Adipocyte (in vitro differentiated cells): ENCODE measurements at places on chromosomes 6 and 20.
A peak's percentile ranks its signal among the peaks of the same experiment; 100 is the strongest.

DNA sequence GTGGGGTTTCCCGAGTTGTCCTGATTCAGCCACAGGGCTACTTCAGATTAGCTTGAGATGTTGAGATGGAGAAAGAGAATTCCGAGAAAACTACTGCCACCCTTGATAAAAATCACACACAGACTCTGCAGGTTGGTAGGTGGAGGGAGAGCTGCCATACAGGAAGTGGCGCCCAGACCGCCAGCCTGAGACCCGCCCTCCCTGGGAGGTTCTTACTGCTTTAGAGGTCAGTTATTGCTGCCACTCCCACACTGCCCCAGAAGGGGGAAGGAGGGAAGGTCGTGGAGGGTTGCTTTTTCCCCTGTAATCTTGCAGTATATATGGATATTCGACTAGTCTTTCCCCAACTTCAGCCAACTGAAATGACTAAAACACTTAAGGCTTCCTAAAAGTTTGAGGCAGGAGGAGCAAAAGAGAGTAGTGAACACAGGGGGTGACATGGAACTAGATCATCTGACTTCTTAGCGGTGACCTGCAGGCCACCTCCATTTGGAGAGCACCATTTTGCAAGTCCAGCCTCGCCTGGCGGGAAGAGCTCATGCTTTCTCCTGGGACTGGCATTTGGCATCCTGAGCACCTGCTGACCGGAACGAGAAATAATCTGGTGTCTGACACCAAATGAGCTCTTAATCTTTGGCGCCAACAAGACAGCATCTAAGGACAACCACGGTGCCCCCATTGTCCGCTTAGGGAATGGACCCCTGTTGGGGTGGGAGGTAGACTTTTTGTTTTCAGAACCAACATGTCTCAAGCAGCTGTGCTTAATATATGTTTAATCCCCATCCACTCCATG, 35.7 kb upstream of the SLC22A1 start:
- DNase-seq, result no peak

- DNase-seq, result no peak
These were observed 81.5 kb downstream of the RREB1 start for GRCh38 chr6:7189101-7189758.

DNA sequence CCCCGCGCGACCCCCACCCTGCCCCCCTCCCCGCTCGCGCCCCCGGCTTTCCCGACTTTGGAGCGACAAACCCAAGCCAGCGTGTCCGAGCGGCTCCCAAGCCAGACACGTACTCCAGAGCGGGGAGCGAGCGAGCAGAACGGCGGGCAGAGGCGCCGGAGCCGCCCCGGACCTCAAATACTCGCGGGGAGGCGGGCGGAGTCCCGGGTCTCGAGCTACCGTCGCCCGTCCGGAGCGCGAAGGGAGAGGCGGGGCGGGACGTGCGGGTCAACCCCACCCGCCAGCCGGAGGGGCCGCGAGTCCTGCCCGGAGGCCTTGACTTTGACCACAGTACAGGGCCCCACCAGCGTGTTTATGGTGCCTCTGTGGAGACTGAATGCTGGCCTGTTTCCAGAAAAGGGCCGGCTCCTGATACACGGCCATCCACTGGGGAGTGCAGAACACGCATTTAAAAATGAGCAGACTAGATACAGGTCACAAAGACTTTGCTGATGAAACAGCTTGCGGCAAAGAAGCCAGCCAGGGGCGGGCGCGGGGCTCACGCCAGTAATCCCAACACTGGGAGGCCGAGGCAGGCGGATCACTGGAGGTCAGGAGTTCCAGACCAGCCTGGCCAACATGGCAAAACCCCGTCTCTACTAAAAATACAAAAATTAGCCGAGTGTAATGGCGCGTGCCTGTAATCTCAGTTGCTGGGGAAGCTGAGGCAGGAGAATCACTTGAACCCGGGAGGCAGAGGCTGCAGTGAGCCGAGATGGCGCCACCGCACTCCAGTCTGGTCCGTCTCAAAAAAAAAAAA, at the start of gene SERPINB6:
Gene SERPINB6, minus strand, starts transcription at position 148 of the 799 bp plus-strand sequence. CDS start 12,235 bp downstream, outside the sequence.
- peak; percentile 87 for DNase-seq

DNA sequence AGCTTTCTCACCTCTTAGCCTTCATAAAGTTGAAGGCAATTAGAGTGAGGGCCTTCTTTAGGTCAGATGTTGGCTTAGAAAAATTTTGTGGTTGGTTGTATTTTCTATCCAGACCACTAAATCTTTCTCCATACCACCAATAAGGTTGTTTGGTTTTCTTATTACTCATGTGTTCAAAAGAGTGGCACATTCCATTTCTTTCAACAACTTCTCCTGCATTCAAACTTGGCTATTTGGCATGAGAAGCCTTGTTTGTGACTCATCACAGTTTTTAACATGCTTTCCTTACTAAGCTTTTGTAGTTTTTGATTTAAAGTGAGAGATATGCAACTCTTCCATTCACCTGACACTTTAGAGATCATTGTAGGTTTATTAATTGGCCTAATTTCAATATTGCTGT, 949.6 kb downstream of the TBC1D32 start:
- DNase-seq, result no peak

DNA sequence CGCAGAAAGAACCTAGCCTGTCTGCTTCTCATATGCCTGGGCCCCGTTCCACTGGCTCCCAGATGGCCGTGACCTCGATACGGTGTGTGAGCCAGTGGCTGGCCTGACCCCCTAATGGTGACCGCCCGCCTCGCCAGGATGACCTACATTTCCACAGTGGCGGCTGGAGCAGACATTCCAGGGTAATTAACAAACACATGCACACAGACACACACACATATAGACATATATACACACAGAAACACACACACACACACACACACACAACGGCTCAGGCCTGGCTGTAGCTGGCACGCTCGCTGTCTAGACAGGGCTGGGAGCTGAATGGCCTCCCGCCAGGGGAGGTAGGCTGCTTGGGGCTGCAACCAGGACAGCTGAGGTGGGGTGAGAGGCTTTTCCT, 227.1 kb downstream of the ANKRD60 start:
- no peak for DNase-seq

- no peak for DNase-seq
These were observed 53.4 kb upstream of the TPD52L1 start for GRCh38 chr6:125100074-125100652.

GRCh38 chr6:35601331-35602132, 87.2 kb downstream of the FKBP5 start:
- peak; percentile 90 for DNase-seq

DNA sequence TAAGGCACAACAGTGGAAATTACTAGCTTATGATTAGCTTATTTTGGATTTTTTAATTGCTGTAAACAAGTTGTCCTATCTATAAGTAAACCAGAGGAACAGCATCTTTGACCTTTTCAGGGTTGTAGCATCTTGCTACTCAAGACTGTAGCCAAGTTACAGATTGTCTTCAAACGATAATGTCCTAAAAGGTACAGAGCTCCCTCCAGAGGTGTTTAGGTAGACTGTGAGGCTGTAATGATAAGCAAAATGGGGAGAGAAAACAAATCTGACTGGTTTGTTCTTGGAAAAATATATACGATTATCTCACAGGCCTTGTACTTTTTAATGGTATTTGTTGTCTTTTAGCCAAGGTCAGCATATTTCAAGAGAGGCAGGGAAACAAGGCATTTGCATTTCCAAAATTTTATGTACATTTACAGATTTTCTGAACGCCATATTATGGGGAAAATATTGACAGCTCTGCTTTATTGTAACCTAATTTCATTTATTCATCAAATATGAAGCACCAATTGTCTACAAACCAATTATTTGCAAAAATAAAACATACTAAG, 273.4 kb downstream of the MEI4 start:
- DNase-seq, result no peak

DNA sequence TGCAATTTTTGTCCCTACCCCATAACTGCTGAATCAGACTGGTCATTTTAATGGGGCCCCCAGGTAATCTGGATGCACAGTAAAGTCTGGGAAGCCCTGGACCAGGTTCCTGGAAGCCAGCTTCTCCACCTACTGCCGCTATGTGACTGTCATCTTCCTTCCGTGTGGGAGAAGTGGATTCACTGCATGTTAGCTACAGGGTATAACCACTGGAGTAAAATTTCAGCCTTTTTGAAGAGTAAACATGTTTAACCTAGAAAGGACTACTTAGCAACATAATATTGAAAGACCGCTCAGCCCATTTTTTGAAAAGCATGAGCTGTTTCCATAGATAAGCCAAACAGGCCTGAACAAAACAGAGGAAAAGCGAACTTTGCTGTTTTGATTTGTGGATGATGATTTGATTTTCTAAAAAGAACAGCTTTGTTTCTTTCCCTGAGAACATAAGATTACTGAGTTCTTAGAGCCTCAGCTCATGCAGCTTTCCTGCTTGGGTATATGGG, 208.1 kb downstream of the PLCB4 start:
- DNase-seq, result no peak

DNA sequence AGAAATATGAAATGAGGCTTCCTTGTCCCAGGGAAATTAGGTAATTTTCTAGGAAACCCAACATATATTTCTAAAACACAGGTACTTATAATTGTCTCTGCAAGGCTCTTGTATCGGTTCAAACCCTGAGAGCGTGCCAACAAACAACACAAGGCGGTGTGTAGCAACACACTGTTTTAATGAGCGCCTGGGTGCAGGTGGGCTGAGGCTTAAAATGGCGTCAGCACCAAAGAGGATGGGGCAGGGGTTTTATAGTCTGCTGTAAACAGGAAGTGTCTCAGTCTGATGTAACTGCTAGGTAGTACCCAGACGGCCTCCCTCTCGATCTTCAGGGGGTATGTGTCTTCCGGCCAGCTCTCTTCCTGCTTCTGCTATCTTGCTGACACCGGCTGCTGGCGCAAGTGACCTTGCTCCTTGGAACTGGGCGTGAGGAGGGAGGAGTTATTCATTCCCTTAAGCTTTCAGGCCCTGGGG, 69.7 kb downstream of the EPB41L2 start:
- DNase-seq, result no peak

DNA sequence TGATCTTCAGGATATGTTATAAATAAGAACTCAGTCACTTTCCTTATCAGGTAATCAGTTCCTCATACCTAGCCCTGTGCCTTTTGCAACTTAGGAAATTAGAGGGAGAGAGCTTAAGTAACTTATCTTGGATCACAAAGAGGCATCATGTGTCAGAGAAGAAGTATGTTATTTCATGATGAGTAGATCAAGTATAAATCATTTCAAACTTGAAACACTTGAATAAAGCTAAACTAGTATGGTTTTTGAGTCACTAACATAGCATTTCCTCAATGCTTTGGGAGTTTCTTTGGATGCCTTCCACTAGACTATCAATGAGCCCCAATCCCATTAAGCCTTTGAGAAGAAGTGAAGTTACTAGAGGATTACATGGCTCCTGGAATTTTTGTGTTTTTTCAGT, 102.6 kb upstream of the TNFAIP3 start:
- DNase-seq, result peak; percentile 61

DNA sequence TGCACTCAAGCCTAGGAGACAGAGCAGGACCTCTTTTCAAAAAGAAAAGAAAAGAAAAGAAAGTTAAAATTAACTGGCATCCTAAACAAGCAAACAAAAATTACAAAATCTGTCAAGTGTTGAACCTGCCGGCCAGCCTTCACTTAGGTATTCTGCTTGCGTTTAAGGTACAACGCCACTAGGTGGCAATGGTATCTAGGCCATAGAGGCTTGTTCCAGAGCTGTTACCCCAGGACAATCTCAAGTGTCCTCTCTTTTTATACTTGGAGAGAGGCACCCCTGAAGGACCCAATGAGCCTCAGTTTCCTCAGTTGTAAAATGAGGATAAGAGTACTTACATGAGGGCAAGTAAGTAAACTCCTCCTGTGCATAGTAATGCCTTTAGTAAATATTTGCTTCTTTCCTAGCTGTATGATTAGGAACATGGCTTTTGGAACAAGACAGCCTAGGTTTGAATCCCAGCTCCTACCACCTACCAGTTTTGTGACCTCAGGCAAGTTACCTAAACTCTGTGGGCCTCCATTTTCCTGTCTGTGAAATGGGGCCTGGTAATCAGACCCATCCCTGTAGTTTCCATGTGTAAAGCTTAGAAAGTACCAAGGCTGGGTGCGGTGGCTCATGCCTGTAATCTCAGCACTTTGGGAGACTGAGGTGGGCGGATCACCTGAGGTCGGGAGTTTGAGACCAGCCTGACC, 5.8 kb upstream of the PACSIN1 start:
- peak; percentile 61 for DNase-seq

GRCh38 chr20:19699180-19699971, 58.7 kb upstream of the RIN2 start:
- DNase-seq, result peak; percentile 66

DNA sequence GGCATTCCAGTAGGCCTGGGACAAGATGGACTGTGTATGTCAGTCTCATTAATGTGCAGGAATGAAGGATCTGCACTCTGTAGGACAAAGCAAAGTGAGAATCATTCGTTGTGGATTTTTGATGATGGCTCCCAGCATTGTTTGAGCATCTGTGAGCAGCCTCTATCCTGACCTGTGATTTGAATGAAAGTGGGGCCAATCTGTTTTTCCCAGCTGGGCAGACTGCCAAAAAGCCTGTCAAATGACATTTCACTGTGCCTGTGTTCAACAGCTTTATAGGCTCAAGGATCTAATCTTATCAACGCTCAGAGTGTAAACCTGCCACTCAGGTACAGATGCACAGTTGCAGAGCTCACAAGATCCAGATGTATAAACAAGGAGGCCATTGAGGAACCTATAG, 86.7 kb upstream of the SYNDIG1 start:
- DNase-seq, result no peak

DNA sequence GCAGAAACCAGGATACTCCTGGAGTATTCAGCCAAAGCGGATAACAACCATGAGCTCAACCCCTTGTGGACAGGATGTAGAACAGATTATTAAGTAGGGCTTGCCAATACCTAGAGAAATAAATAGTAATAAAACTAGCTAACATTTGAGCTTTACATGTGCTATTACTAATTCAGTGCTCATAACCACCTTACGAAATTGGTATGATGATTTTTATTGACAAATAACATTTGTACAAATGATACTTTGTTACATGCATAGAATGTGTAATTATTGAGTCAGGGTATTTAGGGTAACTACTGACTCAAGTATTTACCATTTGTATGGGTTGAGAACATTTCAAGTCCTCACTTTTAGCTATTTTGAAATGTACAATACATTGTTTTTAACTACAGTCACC, 287.9 kb downstream of the CDC5L start:
- DNase-seq, result no peak

GRCh38 chr20:43977962-43978361, 63.3 kb downstream of the TOX2 start:
- DNase-seq, result no peak

DNA sequence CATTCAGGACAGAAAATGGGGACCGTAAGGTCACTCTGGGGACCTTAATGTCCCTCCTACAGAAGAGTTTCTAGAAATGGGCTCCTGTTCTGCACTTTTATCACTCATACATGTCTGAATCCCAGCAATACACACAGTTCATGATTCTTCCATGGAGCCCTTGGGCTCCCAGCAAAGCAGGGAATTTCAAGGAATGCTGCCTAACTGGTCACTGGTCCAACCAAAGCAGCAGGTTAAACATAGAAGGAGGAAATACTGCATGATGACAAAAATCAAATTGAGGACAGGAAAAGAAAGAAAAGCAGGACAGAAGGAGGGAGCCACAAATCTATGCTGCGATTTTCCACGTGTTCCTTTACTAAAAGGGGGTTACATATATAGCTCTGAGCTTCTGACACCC, 300.2 kb downstream of the PTPRT start:
- DNase-seq, result no peak

DNA sequence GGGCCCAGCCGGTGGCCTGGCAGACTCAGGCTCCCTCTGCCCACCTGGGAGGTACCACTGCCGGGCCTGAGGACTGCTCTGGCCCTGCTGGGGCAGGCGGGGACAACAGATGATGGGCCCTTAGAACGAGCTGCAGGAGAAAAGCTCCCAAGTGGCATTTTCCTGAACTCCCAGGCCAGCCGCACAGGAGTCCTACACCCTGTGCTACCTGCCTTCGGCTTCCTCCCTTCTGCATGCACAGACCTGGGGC, 41.3 kb downstream of the DSTN start:
- no peak for DNase-seq
